ENCODE measurements at places on chromosomes 1 and 21. TPM values are rescaled to one million over a fixed set of nuclear protein-coding genes. Genes with fewer than 3 reads are reported as not detected.

The GBP4 gene
- 0.05 TPM for total RNA-seq

- no peak overlapping the region for H3K4me3 ChIP-seq
- no peaks in the 10 kb centered on the region for H3K36me3 ChIP-seq
- H3K27me3 ChIP-seq, result peaks cover 4% of the 10 kb centered on the region
- DNase-seq, result no peak
- no peak overlapping the region for H3K27ac ChIP-seq
These were observed 67.3 kb downstream of the LRRN2 start for GRCh38 chr1:204618148-204618760.

GRCh38 chr1:160755911-160756848 lies 17.1 kb downstream of the SLAMF7 start:
- no peak overlapping the region for H3K27ac ChIP-seq
- DNase-seq, result no peak
- H3K36me3 ChIP-seq, result no peaks in the 10 kb centered on the region

- H3K4me3 ChIP-seq, result no peak overlapping the region
- no peaks in the 10 kb centered on the region for H3K27me3 ChIP-seq
- no peak for DNase-seq
- H3K27ac ChIP-seq, result no peak overlapping the region
These were observed 88.5 kb upstream of the TLR5 start for GRCh38 chr1:223231581-223231980.
